ENCODE measurements at places on chromosomes 1 and 21.
A peak's percentile ranks its signal among the peaks of the same experiment; 100 is the strongest.

DNA sequence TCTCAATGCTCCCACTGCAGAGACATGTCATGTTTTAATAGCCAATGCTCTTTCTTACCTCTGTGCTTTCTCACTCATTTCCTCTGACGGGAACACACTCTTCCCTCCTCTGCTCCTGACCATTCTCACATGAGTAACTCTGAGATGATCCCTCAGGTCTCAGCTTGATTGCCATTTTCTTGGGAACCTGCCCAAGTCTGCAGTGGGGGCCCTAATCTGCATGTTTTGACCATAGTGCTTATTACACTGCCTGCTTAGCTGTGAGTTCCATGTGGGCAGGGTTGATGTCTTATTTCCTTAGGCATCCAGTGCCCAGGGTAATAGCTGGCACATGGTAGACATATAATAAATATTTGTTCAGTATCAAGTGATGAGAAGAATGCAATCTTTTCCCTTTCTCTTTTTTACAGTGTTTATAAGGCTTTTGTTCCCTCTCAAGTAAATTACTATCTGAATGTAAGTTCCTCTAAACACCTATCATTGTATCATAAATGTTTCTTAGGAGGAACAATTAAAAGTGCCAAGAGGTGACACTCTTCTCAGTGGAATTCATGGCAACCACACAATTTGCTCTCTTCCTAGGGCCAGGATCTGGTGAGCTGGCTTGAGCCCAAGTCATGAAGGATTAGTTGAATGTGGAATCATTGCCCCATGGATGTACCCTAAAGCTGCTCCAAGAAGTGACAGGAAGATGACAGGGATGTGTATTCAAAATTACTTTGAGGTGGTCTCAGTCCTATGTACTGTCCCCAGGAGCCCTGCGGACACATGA, 485.4 kb upstream of the USP24 start:
- DNase-seq = no peak

GRCh38 chr1:208300084-208300770, 56.0 kb upstream of the PLXNA2 start:
- DNase-seq = no peak

- no peak for DNase-seq
These were observed 10.4 kb downstream of the IBA57 start for GRCh38 chr1:228176024-228176395.

- DNase-seq = peak; percentile 8
These were observed 343.4 kb downstream of the MATN1 start for GRCh38 chr1:30379684-30380624.

DNA sequence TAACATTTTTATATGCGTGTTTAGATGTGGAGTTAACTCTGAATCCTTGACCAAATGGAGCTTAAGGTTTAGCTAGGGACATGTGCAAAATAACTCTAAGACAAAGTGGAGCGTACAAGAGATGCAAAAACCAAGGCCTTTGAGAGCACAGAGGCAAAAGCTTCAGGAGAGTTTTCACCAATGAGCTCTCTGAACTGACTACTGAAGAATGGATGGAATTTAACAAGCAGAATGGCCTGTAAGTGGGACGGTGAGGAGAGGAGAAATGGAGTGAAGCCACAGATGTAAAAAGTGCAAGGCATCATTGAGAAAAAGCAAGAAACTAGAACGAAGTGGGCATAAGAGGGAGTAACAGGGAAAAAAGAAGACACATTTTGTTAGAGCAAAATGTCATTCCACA, 260.0 kb downstream of the RGS7 start:
- DNase-seq = no peak

DNA sequence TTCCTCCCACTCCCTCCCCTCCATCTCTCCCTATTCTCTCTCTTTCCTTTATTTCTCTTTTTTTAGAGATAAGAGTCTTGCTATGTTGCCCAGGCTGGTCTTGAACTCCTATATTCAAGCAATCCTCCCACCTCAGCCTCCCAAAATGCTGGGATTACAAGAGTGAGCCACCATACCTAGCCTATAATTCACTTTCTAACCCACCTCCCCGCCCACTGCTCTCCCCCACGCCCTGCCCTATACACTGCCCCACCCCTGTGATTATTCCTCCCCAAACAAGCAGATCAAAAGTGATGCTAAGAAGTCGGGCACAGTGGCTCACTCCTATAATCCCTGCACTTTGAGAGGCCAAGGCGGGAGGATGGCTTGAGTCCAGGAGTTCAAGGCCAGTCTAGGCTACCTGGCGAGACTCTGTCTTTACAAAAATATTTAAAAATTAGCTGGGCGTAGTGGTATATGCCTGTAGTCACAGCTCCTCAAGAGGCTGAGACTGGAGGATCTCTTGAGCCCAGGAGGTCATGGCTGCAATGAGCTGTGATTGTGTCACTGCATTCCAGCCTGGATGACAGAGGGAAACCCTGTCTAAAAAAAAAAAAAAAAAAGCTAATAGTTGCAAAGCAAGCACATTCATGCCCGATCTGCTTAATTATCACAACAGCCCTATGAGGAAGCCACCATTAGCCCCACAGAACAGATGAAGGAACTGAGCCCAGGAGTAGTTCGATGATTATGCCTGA, 12.8 kb upstream of the E2F2 start:
- DNase-seq = no peak

- DNase-seq = no peak
These were observed 6.1 kb upstream of the CROCC start for GRCh38 chr1:16915627-16915973.

- DNase-seq = no peak
These were observed 52.2 kb upstream of the ETS2 start for GRCh38 chr21:38753557-38753971.
